ENCODE measurements at places on chromosomes 4 and X. TPM values are rescaled to one million over a fixed set of nuclear protein-coding genes. Genes with fewer than 3 reads are reported as not detected.

Gene FGF13
- total RNA-seq = 4.0 TPM

Gene PAGE4
- not detected for total RNA-seq

Gene GPRASP2
- 7.9 TPM for total RNA-seq

Gene CYBB
- total RNA-seq = 420 TPM

Gene RADX
- total RNA-seq = 3.7 TPM

Gene HSFX4
- not detected for total RNA-seq
